ENCODE measurements at places on chromosomes 4 and X.

- no peak for DNase-seq
Observed at GRCh38 chrX:21132686-21133393, 241.4 kb upstream of the CNKSR2 start.

DNA sequence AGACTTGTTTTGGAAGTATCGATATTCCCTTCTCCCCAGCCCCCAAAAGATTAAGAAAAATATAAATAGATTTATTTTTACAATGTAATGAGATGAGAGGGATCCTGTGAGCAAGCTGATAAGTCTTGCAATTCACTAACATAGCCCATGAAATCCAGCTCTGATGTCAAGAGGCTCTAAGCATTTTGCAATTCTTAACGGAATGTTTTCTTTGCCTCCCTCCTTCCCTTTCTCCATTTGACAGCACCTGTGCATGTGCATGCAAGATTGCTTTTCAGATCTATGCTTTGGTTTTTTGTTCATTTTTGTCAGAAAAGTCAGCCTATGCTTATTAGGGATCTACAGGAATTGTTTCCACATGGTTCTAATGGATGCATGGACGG lies 169.9 kb downstream of the SLIT2 start:
- DNase-seq, result no peak

- no peak for DNase-seq
Observed at GRCh38 chr4:88933414-88934160, 123.4 kb downstream of the FAM13A start.

- no peak for DNase-seq
Observed at GRCh38 chr4:98867648-98868047, 61.3 kb downstream of the EIF4E start.

DNA sequence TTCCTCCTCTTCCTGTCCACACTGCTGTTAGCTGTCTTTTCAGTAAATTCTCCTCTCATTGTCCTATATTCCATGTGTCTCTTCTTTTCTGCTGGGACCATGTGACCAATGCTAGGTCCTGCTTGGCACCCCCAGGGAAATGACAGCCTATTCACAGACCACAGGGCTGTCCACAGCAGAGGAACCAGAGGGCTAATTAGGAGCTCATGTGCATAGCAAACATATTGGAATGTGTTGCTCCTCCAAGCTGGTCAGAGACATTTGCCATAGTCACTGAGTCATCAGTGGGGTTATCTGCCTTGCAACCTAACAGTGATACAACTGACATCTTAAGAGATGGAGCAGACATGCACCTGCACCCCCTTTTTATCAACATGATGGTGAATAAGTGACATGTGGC lies 67.9 kb upstream of the PUDP start:
- no peak for DNase-seq

- DNase-seq, result no peak
Observed at GRCh38 chr4:137735561-137736104, 203.3 kb upstream of the PCDH18 start.

GRCh38 chrX:51435101-51435500 lies 61.3 kb downstream of the NUDT11 start:
- DNase-seq, result no peak

DNA sequence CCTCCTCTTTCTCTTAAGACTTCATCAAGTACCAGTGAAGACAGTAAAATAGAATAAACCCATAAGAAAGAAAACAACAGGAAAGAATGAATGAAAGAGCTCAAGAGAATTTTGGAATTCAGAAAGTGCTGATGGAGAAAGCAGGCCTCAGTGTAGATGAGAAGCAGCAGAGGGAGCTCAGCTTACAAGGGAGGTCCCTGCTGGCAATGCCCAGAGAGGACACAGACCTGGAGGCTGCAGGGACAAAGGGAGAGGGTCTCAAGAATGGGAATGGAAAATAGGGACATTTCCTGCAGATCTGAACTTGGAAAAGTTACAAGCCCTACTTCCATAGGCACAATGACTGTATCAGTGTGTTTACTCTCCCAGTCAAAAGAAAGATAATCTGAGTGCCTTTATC lies 64.5 kb upstream of the MAGEA10 start:
- no peak for DNase-seq

DNA sequence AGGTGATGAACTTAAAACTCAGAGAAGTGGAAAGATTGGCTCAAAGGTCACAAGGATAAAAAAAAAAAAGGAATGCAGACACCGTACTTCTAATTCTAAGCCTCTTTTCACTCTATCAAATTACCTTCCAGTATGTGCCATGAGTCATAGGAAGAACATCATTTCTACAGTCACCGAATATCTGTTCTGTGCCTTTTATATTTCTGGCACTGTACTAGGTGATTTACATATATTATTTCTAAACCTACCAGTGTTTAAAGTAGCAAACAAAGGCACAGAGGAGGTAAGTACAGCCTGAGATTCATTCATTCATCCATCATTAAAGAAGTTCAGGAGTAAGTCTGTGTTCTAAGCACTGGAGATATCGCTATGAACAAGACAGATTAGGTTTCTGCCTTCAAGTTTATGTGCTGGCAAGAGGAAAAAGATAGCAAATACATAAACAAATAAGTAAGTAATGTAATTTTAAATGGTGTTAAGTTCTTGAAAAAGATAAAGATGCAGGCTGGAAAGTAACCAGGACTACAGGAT lies 65.3 kb downstream of the PALLD start:
- DNase-seq, result no peak

GRCh38 chrX:2342874-2343273 lies 157.9 kb downstream of the DHRSX start:
- DNase-seq, result no peak

GRCh38 chr4:48509543-48509942 lies 19.5 kb downstream of the ZAR1 start:
- no peak for DNase-seq

DNA sequence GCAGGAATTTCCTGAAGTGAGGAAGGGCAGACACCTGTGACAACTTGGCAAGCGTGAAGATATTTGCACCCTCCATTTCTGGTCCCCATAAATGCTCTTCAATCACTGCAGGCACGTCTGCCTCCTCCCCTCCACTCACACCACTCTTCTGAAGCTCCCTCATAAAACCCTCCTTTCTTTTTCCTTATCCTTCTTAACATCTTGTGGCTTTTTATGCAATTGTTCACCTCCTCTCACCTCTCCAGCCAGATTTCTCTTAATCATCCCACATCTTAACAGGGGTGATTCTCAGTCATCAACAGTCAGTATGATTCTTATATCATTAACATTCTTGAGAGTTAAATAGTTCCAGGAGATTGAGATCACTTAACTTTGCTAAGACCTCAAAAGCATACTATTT lies 277.4 kb downstream of the SPRY1 start:
- DNase-seq, result no peak

DNA sequence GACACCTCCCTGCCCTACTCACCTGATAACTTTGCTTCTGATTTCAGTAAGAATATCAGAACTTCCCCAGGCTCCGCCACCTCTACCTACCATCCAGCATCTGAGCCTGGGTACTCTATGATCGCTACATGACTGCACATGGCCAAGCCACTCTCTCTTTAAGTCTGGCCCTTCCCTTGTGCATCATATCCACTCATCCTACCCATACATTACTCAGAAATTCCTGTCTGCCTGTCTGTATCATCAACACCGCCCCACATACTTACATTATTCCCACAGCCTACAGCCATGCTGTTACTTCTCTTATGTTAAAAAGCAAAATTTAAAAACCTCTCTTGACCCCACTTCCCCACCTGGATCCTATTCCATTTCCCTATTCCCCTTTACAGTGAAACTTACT lies 84.7 kb downstream of the SCD5 start:
- DNase-seq, result no peak

DNA sequence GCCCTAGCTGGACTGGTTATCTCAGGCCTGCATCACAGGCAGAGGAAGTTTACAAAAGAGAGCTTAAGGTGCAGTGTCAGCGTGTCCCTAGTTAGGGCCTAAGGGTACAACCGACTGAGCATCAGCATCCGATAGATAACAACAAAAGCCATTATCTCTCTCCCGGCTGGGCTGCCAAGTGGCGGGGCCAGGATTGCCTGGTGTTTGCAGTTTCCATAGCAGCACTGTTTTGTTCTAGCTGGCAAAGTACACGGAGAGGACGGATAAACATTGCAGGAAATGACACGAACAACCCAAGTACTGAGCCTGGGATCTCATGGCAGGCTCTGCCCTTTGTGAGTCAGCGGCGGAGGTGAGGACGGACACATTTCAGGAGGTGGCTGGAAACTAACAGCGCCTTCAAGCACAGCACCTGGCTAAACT lies 104.7 kb upstream of the NOCT start:
- peak; percentile 81 for DNase-seq

DNA sequence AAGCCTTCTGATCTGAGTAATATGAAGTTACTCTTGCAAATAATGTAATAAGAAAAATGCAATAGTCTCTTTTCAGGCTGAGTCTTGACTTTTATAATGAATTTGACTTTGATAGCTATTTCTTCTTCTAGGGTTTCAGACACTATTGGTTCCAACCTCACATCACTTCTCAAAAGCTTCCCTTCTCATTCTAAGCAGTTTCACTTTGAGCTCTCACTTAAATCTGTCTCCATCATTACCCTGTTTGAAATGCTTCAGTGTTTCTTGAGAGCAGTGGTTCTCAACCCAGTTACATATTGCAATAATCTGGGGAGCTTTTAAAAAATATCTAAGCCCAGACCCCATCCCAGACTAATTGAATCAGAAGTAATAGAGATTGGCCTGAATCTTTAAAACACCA lies 40.5 kb upstream of the BMP2K start:
- DNase-seq, result no peak

GRCh38 chrX:19190902-19191301 lies 68.6 kb upstream of the ADGRG2 start:
- DNase-seq, result no peak

- no peak for DNase-seq
Observed at GRCh38 chr4:109026588-109026987, 263.7 kb upstream of the ETNPPL start.

GRCh38 chr4:108937066-108937465 lies 174.2 kb upstream of the ETNPPL start:
- no peak for DNase-seq

GRCh38 chrX:112846187-112846586 lies 5.6 kb upstream of the AMOT start:
- peak; percentile 73 for DNase-seq

DNA sequence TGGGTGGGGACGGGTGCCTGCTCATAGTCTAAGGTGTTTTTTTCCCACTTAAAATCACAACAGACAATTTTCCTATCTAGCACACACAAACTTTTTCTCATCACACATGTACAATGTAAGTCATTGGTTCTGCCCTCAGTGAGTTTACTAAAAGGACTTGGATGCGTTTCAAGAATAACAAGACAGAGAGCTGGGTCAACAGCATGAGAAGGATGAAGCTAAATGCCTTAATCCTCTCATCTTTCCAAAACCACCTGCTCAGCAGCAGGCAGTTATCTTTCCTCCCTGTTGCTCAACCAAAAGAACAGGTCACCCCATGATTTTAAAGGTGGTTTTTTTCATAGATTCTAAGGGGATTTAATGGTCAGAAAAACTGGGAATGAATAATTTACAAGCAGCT lies 40.1 kb downstream of the OFD1 start:
- no peak for DNase-seq

DNA sequence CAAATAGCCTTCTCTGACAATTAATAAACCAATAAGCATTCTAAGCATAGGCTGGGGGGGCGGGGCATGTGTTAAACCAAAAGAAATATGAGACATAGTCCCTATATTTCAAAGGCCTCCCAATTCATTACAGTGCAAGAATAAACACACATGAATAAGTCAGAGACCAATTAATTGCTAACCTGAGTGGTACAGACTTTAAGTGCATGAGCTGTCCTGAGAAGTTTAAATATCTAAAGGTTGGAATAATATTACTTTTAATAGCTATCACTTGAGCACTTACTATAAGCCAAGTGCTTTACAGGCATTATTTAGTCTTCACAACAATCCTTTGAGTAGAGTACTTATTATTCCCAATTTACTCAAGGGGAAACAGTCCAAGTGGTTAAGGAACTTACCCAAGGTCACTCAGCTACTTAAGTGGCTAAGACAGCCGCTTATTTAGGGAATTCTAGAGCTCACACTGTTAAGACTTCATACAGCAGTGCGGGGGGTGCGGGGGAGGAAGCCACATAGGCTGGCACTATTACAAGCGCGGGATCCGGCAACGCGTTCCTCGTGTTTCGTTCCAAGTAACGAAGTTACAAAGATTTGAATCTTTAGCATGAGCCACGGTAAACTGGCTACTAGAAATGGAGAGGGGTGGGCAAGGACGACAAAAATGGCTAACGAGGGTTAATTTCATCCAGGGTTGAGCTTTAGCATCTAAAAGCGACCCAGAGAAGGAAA lies 1.4 kb downstream of the THOC2 start:
- no peak for DNase-seq

DNA sequence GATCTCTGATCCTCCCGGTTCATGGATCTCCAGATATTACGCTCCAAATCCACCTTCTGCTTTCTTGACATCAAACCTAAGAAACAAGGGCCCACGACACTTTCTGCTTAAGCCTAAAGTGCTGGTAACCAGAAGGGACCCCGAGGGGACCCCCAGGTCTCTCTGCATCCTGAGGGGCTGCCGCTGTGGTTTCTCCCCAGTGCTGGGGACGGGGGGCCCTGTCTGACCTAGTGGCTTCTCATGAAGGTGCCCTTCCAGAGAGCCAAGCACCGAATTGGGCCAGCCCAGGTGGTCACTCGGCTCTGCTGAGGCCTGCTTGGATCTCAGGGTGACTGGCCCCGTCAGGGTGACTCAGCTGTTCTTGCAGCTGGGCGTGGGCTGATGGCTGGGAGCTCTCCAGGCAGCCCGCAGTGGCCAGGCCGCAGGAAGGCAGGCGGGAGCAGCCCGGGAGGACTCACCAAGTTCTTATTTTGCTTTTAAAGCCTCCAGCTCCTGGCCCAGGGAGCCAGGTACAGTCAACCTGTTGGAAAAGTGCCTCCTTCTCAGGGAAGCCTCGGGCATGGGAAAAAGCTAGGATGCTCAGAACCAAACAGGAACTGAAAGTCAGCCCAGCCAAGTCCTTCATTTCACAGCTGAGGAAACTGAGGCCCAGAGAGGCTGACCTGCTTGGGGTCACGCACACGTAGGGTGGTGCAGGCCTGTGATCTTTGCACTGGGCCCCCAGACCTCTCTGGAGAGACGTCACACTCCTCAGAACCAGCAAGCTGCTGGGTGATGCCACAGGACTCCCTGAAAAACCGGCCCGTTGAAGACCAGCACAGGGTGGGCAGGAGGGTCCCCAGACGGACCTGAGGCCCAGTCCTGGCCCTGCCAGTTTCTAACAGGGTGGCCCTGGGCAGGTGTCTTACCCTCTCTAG lies 16.7 kb downstream of the BLOC1S4 start:
- DNase-seq, result peak; percentile 63

GRCh38 chrX:19370061-19370460 lies 26.3 kb downstream of the PDHA1 start:
- DNase-seq, result no peak

- DNase-seq, result no peak
Observed at GRCh38 chr4:5988086-5988845, 30.0 kb downstream of the C4orf50 start.

- no peak for DNase-seq
Observed at GRCh38 chrX:71533516-71533850, 579 bp downstream of the OGT start.

- no peak for DNase-seq
Observed at GRCh38 chr4:53994382-53995102, 69.9 kb downstream of the CHIC2 start.

GRCh38 chrX:113033966-113034680 lies 193.5 kb upstream of the AMOT start:
- DNase-seq, result no peak

GRCh38 chrX:56813318-56813837 lies 84.3 kb downstream of the NBDY start:
- no peak for DNase-seq

GRCh38 chrX:49704691-49705404 lies 9.1 kb upstream of the PAGE1 start:
- no peak for DNase-seq

- DNase-seq, result no peak
Observed at GRCh38 chr4:169005453-169006099, 4.5 kb downstream of the CBR4 start.

Measured in femur (tissue), 1 donor.